ENCODE measurements at places on chromosomes 5 and 9.

GRCh38 chr9:68951879-68952659 is 61.8 kb downstream of the PRKACG start:
- no peak for DNase-seq

- DNase-seq: no peak
Observed at GRCh38 chr5:169213479-169213878, 87.5 kb downstream of the SLIT3 start.

DNA sequence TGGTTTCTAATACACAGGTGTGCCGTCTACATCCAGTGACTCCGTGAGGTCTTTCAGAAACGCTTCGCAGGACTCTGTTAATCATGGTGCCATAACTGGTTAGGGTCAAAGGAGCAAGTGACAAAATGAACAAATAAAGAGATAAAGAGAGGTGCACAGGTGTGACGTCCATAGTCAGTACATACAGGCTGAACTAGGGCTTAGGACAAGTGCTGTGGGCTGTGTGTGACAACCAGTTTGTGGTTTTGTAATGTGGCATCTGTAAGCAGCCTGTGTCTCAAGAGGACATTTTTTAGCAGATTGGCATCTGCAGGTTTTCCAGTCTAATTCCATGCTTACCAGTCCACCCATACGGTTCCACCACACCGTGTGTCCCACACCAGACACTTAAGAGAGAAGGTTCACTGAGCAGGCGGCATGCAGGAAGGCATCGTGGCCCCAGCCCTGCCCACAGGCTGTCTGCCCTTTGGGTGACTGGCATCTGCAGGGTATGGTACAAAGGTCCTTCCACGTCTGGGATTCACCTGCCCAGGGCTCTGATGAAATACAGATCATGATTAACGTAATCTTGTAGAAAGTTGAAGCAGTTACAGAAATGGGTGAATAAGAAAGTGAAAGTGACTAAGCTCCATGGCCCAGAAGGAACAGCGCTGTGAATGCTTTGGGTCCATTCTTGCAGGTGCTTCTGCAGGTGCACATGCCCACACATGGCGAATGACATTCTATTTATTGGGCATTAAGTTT is 26.9 kb downstream of the SRD5A1 start:
- no peak for DNase-seq

DNA sequence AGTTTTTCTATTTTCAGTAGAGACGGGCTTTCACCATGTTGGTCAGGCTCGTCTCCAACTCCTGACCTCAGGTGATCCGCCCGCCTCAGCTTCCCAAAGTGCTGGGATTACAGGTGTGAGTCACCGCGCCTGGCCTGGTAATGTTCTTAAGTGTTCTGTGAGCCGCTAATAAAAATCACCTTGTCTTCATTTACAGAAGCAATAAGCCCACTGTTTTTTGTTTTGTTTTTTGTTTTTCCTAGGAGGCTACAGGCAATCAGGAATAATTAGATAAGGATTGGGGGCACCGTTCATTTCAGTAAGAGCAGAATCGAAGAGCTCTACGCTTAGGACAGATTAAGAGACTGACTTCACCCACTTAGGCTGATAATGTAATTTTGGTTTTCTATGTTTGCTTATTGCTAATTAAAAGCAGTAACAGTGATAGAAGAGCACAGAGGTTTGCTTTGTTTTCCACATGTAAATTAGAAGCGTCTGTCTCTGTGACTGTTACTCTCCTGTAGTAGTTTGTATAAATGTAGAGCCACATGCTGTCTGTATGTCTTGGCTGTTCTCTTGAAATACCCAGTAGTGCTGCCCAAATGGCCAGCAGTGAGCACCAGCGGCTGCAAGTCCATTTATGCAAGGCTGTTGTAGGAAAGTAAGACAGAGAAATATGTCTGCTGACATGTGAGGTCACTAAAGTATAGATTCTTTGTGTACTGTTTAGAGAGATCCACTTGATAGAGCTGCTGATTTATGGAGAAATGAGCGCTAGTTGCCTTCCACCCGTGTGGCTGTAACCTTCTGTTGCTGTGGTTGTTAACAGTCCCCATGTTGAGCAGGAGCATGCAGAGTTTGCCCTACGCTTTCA is 30.5 kb downstream of the TRIO start:
- no peak for DNase-seq

- no peak for DNase-seq
Observed at GRCh38 chr5:37849641-37850040, 9.8 kb upstream of the GDNF start.

- no peak for DNase-seq
Observed at GRCh38 chr9:114096866-114097612, 2.1 kb downstream of the KIF12 start.

DNA sequence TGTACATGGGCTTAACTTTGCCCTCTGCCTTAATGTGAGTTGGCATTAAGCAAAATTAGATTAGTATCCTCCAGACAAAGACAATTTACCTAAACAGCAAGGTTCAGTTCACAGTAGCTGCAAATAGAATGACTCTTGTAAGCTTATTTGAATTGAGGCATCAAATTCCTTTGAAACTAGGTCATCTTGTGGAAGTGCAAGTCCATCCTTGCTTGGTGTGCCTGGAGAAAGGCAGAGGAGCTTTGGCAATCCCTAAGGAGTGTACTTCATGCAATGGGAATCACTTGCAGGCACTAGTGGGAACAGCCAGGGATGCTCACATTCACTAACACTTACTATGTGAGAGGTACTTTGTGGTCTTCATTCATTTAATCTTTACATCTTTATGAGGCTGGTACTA is 118.3 kb downstream of the DRD1 start:
- DNase-seq: no peak

DNA sequence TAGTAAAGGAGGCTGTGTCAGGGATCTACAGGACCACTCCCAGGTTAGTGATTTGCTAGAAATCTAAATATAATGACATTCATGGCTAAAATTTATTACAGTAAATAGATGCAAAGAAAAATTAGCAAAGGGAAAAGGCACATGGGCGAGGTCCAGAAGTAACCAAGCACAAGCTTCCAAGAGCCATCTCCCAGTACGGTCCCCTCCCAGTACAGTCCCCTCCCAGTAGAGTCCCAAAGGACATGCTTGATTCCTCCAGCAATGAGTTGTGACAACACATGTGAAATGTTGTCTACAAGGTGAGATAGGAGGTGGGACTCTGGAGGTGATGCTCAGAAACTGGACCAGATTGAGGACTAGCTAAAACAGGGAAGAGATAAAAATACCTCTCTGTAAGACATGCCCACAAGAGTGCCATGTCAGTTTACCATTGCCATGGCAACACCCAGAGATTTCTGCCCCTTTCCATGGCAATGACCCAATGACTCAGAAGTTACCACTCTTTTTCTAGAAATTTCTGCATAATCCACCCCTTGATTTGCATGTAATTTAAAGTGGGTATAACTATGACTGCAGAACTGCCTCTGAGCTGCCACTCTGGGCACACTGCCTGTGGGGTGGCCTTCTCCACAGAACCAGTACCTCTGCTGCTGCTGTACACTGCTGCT is 27.9 kb upstream of the CEMIP2 start:
- no peak for DNase-seq

- no peak for DNase-seq
Observed at GRCh38 chr5:157513182-157513581, 53.2 kb downstream of the NIPAL4 start.

- DNase-seq: no peak
Observed at GRCh38 chr9:101445353-101446029, 9.9 kb upstream of the ALDOB start.

- DNase-seq: no peak
Observed at GRCh38 chr5:90338712-90339372, 70.7 kb downstream of the CETN3 start.

GRCh38 chr5:110356677-110357076 is 369.8 kb downstream of the TMEM232 start:
- no peak for DNase-seq

- peak; percentile 29 for DNase-seq
Observed at GRCh38 chr5:31531543-31531887, 378 bp downstream of the DROSHA start.

- DNase-seq: no peak
Observed at GRCh38 chr9:79672236-79672635, 100.5 kb downstream of the TLE4 start.

DNA sequence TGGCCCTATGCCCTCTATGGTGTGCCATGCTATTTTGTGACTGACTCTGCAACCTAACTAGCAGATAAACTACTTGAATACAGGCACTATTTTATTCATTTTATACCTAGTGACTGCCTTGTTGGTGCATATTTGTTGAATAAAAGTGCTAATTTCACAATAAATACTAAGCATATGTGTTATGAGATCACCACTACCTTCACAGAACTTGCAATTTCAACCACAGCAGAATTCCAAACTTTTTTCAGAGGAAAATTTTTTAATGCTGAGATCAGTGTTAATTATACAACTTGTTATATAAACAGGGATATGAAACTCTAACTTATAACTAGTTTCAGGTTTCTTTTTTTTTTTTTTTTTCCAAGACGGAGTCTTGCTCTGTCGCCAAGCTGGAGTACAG is 94.8 kb downstream of the NR3C1 start:
- no peak for DNase-seq

DNA sequence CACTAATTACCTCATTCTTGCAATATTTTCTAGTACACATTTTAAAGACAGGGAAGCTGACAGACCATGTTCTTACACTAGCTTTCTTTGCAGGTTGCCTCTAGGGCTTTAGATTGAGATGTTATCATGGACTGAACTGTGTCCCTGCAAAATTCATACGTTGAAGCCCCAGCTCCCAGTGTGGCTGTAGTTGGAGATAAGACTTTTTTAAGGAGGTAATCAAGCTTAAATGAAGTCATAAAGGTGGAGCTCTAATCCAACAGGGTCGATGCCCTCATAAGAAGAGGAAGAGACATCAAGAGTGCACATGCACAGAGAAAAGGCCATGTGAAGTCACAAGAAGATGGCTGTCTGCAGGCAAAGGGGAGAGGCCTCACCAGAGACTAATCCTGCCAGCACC is 471.2 kb upstream of the ACTBL2 start:
- DNase-seq: no peak

DNA sequence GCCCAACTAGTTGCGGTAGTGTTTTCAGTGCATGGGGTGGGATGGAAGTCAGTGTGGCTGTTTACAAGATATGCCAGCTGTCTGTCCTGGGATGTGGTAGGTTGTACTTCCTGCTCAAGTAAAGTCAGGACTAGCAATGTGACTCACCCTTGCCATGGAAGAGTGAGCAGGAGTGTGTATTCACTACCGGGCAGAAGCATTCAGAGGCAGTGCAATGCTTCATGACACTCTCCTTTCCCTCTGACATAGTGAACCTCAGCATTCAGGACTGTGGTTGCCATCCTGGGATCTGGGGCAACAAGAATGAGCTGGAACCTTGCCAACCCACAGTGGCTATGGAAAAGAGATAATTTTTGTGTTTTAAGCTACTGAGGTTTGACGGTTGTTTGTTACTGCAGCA is 68.9 kb downstream of the BOD1 start:
- no peak for DNase-seq

DNA sequence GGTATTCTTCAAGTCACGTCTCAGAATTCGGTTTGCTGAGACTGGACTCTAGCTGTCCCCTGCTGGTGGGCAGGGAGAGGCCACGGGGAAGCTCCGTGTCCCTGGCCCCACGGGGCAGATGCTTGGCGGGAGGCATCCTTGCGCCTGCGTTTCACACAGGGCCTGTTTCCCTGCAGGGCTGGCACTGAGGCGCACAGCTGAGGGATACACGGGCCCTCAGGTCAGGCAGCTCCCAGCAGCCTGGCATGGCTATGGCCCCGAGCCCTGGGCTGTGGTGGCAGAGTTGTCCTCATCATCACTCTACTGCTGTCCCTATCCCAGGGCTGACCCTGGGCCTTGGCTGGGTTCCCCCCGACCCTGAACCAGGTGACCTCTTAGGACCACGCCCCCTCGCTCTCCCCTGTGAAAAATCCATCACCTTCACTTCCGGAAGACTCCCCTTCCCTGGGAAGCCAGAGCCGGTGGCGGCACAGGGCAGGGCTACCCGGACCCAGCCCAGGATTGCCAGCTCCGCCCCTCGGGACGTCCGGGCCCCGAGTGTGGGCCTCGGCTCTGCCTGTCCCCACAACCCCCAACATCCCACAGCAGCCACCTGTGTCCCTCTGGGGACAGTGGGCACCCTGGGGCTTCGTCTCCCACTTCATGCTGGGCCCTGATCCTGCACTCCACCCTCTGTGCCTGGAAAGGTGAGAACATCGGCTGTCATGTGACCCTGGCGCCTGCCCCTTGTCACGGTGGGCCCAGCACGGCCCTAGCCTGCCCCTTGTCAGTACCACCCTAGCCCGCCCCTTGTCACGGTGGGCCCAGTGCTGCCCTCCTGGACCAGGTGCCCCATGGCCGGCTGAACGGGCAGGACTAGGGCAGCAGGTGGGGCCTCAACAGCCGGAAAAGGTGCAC is 5.0 kb downstream of the DPP7 start:
- DNase-seq: no peak

DNA sequence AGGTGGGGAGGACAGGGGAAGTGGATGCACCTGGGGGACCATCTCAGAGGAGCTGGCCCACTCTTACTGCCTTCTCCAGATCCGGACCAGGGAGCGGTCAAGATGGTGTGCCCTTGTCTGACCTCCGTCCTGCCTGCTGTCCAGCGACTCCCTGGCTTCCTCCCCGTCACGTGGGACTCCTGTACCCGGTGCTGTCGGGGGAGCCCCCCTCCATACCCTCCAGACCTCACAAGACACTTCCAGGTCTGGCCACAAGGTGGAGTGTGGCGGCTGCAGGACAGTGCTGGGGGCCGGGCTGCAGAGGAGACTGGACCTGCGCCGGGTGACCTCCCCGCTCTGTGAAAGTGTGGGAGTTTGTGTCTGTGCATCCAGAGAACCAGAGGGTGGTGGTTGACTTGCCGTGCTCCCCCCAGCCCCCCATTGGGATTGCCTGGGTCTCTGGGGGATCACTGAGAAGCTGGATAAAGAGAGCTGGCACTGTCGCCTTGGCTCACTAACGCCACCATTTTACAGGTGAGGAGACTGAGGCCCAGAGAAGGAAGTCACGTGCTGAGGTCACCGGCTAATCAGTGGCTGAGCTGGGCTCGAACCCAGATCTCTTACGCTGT is 1.9 kb upstream of the CRB2 start:
- DNase-seq: peak; percentile 45

GRCh38 chr9:120894321-120895148 is 17.5 kb upstream of the PHF19 start:
- no peak for DNase-seq

DNA sequence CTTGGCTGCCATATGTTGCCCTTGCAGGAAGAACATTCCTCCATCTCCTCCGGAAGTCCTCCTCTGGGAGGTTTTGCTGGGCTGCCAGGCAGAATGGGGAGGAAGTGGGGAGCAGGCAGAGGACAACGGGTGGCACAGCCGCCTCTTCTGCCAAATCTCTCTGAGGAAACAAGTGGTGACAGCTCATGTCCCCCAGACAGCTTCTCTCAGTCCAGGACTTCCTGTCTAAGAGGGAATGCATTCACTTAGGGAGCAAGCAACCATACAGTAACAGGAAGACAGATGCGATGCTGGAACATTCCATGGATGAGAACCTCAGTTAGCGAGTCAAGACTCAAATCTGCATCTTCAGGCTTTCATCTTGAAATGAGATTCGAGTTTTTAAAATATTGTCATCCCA is 701.0 kb downstream of the SEMA5A start:
- no peak for DNase-seq
